ENCODE measurements at places on chromosomes 6 and 20.

DNA sequence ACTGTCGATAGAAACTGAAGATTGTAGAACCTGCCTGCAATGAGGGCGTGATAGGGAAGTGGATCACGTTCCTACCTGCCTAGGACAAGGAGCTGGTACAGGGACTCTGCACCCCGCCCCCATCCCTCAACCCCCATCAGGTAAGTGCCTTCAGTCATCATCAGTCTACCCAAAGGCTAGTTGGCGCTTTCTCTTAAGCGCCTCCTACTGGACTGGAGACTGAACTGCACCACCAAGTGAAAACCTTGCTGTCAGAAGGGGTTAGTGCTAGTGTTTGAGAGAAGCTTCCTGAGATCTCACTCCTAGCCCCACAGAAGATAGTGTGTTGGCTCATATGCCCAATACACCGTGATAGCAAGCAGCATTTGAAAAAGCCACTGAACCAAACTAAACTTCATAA, 706.5 kb upstream of the MAN1A1 start:
- no peak for DNase-seq

DNA sequence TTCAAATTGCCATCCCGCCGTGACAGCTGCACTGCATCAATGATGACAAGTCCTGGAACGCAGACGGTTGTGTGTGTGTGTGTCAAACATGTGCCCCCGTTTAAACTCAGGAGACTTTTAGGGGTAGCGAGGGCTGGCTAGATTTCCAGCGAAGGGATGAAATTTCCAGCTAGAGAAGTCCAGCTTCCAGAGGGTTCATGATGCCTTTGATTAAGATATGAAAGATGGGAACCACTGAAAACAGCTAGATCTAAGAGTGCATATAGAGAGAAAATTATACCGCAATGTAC, 644 bp downstream of the KIZ start:
- no peak for DNase-seq

DNA sequence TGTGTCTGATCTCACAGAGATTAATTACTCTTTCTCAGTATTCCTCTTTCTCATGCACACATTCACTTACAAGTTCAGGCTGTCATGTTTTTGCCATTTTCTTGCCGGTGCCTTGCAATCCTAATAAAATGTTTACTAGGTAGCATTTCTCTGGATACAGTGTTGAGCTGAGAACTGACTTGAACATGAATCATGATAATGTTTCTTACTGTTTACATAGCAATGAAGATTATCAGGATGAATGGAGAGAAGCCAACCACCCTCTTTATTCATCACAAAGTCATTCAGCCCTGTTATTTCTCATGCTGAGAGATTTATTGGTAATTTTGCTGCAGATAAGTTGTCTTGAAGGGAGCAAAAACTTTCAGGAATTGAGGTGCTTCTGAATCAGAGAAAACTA, 185.5 kb upstream of the ECI2 start:
- DNase-seq = peak; percentile 54

DNA sequence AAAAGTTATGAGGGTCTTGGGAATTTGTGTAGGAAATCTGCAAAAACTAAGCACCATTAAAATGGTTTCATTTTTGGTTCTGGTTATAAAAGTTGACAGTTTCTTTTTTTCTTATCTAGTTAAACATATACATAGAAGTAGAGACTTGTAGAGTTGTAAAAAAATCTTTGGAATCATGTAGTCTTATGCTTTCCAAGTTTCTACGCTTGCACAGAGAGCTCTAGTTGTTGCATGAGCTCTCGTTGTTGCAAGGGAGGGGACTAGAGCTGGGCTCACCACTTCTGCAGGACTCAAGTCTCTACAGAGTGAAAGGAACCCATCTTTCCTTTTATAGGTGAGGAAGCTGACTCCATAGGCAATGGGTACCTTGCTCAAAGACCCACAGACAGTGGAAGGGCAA, 21.6 kb upstream of the CCN2 start:
- DNase-seq = no peak

GRCh38 chr6:43771858-43772680, 2.1 kb downstream of the VEGFA start:
- DNase-seq = peak; percentile 36

GRCh38 chr20:17379651-17380050, 151.5 kb downstream of the BFSP1 start:
- DNase-seq = no peak

DNA sequence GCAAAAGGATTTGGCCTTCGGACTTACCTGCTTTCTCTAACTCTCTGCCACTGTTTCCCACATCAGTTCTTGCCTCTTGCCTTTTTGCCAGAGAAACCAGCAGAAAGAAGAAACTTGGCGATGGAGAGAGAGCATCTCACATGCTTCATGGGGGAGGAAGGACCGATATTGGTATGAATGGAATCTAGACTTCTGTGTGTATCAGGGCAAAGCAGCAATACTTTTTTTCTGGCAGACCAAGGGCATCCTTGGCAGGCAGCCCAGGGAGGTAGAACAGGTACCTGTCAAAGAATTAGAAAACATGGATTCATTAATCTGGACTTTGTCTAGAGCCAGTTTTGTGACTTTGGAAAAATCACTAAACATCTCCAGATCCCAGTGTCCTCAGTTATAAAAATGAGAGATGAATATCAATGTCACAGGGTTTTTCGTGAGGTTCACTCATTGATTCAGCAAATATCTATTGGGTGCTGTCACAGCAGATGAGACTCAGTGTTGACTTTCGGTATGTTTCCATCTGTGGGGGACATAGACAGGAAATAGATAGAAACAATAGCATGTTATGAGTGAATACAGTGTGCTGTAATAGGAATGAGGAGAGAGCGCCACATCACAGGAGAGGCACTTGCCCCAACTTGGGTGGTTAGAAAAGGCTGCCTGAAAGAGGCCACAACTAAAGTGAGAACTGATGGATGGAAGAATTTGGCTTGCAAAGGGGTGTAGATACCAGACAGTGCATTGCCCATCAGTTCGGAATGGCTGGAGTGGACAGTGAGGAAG, 114.1 kb downstream of the CD83 start:
- no peak for DNase-seq

DNA sequence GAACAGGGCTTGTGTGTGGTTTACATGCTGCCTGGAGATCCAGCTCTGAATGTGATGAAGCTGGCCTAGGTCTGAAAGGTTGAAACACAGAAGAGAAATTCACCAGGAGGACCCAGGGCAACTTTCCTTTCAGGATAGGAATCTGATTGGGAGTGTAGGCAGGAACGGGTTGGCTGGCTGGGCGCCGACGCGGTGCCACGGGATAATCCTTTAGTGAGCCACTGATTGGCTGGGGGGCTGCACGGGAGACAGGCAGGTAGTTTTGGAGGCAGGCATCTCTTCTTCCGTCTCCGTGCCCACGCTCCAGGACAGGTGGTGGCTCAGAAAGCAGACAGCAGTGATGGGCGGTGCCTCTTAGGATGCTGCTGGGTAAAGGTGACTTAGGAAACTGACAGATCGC, 294.6 kb downstream of the CDH4 start:
- DNase-seq = no peak

DNA sequence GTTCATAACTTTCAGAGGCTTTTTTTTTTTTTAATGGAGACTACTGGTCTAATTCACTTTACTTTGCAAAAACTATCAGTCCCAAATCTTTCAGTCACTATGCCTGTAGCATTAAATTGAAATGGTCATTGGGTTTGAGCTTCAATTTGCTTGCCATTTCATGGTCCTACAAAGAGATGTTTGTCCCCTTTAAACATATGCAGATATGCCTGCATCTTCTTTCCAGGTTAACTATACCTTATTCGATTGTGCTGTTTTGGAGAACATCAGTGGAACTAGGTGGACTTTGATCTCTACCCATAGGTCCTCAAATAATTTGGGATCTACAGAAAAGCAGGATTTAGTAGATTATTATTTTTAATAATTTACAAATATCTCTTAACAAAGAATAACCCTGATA, 4.6 kb downstream of the POU3F2 start:
- DNase-seq = no peak

DNA sequence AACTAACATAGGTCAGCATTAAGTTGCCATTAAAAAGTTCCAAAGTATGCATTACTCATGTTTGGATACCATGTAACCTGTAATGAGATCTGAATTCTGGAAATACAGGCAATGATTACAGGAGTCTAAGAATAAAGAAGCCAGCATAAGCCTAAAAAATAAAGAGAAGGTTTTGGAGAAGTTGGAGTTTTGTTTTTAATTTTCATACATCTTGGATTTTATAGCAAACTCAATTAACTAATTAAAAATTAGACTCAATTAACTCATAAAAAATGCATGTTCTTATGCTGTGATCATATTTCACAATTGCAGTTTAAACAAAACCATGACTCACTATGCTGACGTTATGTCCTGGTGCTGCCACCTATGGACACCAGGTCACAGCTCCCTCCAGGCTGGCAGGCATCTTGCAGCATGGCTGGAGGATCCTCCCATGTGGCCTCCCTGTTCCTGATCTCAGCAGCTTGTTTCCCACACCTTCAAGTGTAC, 648.8 kb upstream of the AGPAT4 start:
- peak; percentile 49 for DNase-seq

DNA sequence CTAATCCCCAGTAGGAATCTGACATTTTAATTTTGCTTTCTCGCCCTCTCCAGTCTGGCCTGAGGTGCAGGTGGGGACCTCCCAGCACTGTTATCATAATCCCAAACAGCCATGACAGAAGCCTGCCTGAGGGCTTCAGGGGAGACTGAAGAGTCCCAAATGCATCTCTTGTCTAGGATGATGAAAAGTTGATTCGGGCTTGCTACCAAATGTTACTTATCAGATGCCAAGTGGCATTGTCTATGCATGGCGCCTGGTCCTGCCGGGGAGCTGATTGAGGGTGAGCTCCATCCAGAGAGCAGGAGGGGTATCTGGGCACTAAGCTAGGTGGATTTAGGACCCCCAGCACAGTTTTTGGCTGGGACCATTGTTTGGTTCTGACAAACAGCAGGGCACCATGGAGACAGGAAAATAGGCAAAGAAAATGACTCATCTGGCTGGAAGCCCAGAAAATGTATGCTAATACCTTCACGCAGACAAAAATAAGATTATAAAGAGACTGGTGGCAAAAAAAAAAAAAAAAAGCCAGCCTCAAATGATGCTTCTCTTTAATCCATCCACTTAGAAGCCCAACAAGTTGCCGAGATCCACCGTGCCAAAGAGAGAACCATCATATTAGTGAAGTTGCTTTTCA, 513.7 kb upstream of the SULF2 start:
- DNase-seq = peak; percentile 80

DNA sequence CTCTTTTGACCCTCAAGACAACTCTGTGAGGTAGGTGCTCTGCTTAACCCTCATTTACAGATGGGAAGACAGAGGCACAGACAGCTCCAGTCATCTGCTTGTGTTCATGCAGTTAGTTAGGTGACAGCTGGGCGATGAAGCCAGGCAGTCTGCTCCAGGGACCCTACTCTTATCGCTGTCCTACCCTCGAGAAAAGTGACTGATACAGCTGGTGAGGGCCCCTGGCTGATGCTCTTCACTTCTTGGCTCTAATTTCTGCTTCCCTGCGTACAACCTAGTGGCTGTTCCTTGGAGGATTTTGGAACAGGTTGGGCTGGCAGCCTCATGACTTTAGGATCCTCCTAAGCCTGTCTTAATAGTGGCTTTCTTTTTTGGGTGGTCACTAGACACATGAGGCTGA, 9.1 kb upstream of the TJAP1 start:
- no peak for DNase-seq

DNA sequence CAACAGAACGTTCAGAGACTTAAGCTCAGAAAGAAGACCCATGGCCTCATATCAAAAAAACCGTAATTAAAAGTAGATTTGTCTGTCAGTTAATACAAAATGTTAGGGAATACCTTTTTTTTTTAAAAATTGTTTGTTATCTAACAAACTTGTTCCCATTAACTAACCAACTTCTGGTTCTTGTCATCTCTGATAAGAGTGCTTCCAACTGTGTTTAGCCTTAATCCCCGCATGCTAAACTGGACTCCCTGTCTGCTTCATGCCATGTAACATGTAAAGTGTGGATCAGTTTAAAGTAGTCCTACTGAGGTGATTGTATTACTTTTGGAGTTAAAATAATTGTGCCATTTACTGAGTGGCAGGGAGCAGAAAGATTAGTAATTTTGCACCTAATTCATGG, 6.3 kb downstream of the JARID2 start:
- no peak for DNase-seq

DNA sequence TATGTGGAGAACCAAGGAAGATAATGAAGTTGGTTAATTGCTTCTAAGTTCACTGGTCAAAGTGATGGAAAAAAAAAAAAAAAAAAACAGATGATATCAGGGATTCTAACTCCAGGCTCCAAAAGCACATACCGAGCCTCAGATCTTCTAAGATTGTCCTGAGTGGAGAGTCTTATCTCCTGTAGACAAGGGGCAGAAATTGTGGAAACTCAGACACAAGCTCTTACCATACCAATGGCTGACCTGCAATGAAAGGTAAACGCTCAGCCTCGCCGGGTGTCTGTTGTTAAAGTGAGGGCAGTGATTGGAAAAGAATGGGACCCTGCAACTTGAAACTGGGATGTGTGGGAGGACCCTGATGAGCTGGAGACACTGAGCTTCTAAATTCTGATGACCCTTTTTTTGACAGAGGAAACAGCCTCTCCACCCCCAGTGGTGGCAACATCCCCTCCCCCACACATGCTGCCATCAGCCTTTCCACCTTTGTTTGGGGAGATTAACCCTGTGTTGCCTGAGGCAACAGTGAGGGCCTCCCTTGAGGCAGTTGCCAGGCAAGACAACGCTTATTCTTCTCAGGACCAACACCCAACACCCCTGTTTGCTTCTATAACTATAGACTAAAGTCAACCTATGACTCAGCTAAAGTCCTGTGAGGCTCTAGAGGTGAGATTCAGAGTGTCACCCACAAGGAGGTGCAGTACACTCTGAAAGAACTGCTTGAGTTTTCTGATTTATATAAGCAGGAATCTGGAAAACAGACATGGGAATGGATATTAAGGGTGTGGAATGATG, 154.0 kb downstream of the THBS2 start:
- DNase-seq = no peak

All from NCI-H2081 (cell line).